CD4-positive, alpha-beta T cell (primary cell): ENCODE measurements at places on chromosomes 3 and 15. TPM values are rescaled to one million over a fixed set of nuclear protein-coding genes. Genes with fewer than 3 reads are reported as not detected.
A peak's percentile ranks its signal among the peaks of the same experiment; 100 is the strongest.

DNA sequence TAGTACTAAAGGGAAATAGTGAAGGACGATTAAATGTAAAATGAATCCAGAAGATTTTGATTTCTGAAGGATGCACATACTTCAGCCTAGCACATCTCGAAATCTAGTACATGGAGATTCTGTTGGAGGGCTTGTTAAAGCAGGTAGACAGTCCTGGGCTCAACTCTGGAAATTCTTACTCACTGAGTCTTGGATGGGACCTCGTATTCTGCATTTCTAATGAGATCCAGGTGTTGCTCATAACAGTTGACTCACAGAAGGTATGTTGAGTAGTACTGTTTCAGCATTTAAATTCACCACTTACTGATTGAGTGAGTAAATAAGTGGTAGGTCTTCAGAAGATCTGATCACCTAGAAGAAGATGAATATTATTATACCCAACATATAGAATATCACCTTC, 623.4 kb upstream of the SGO1 start:
- DNase-seq: no peak
- no peak overlapping the region for H3K4me3 ChIP-seq
- no peaks in the 10 kb centered on the region for H3K27me3 ChIP-seq
- H3K27ac ChIP-seq: no peak overlapping the region

DNA sequence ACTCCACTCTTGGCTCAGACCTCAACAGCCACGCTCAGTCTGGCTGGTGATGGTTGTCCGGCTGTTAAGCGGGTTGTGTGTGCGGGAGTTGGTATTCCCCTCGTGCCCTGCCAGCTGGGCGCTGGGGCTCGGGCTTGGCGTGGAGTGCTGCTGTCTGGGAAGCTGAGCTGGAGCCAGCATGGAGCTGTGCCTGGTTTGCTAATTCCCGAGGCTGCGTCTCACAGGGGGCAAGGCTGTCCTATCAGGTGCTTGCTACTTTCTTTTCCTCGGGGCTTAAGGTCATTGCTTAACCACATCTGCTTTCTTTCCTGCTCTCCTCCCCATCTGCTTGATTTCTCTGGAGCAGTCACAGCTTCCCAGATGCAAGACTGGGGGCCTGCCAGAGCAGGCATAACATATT, 29.9 kb downstream of the PDIA5 start:
- no peak for DNase-seq
- peaks cover 20% of the 10 kb centered on the region for H3K36me3 ChIP-seq
- no peak overlapping the region for H3K27ac ChIP-seq
- H3K4me1 ChIP-seq: no peaks in the 10 kb centered on the region
- H3K4me3 ChIP-seq: no peak overlapping the region

DNA sequence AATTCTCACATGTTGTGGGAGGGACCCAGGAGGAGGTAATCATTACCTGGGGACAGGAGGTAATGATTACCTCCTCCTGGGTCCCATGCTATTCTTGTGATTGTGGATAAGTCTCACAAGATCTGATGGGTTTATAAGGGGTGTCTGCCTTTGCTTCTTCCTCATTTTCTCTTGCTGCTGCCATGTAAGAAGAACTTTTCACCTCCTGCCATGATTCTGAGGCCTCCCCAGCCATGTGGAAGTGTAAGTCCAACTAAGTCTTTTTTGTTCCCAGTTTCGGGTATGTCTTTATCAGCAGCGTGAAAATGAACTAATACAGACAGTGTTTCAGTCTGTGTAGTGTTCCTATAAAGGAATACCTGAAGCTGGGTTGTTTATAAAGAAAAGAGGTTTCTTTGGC, 13.1 kb upstream of the KCTD6 start:
- peaks cover 4% of the 10 kb centered on the region for H3K4me1 ChIP-seq
- H3K27me3 ChIP-seq: no peaks in the 10 kb centered on the region
- no peaks in the 10 kb centered on the region for H3K36me3 ChIP-seq
- H3K4me3 ChIP-seq: no peak overlapping the region

DNA sequence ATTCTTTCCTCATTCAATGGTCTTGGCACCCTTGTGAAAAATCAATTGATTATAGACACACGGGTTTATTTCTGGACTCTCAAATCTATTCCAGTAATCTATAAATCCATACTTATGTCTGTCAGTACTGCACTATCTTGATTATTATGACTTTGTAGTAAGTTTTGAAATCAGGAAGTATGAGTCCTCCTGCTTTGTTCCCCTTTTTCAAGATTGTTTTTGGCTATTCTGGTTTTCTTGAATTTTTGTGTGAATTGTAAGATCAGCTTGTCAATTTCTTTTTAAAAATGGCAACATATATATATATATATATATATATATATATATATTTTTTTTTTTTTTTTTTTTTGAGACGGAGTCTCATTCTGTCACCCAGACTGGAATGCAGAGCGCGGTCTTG, 32.3 kb upstream of the CFAP20DC start:
- no peaks in the 10 kb centered on the region for H3K36me3 ChIP-seq
- no peaks in the 10 kb centered on the region for H3K4me1 ChIP-seq
- H3K4me3 ChIP-seq: no peak overlapping the region
- DNase-seq: no peak

Gene MKRN3
- 3.1 TPM for total RNA-seq

GRCh38 chr15:59372352-59373211, at the start of gene MYO1E:
Gene MYO1E (minus strand): TSS chr15:59372871. CDS start chr15:59372500, 371 bp downstream.
- peaks cover 18% of the 10 kb centered on the region for H3K4me1 ChIP-seq
- peak within 1 kb of the TSS; percentile 57 for H3K4me3 ChIP-seq
- H3K27me3 ChIP-seq: peaks cover 25% of the 10 kb centered on the region

GRCh38 chr15:87919064-87919463, 337.5 kb downstream of the NTRK3 start:
- H3K27me3 ChIP-seq: no peaks in the 10 kb centered on the region
- no peak for DNase-seq
- H3K4me3 ChIP-seq: no peak overlapping the region
- H3K4me1 ChIP-seq: no peaks in the 10 kb centered on the region

Gene IL5RA
- 0.99 TPM for total RNA-seq

GRCh38 chr3:49030321-49030720, 1.1 kb upstream of the IMPDH2 start:
- H3K36me3 ChIP-seq: peaks cover 69% of the 10 kb centered on the region
- DNase-seq: no peak
- H3K27me3 ChIP-seq: no peaks in the 10 kb centered on the region
- H3K27ac ChIP-seq: peak overlapping the region; percentile 94
- H3K4me1 ChIP-seq: peaks cover 27% of the 10 kb centered on the region

DNA sequence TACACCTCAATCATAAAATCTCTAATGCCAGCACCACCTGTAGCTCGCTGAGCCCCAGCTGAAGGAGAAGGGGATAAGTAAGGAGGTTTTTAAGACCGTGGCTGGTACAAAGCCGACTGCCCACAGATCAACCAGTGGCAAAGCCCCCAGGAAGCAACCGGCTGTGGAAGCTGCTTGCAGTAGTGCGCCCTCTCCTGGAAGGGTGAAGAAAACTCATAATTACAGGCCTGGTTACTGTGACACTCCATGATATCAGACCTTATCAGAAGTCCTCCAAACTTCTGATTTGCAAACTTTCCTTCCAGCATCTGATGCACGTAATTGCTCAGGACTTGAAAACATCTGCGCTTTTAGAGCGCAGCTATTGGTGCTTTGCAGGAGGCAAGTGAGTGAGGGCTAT, 63.1 kb upstream of the MCTP2 start:
- no peaks in the 10 kb centered on the region for H3K4me1 ChIP-seq
- no peak for DNase-seq
- H3K36me3 ChIP-seq: no peaks in the 10 kb centered on the region
- no peak overlapping the region for H3K27ac ChIP-seq

GRCh38 chr3:184864000-184864399, 52.0 kb downstream of the VPS8 start:
- no peaks in the 10 kb centered on the region for H3K27me3 ChIP-seq
- no peak overlapping the region for H3K4me3 ChIP-seq
- no peak overlapping the region for H3K27ac ChIP-seq
- peaks cover 69% of the 10 kb centered on the region for H3K36me3 ChIP-seq
- DNase-seq: no peak
- no peaks in the 10 kb centered on the region for H3K4me1 ChIP-seq

GRCh38 chr3:36846406-36846805, 82.1 kb upstream of the DCLK3 start:
- no peak overlapping the region for H3K4me3 ChIP-seq
- H3K4me1 ChIP-seq: peaks cover 17% of the 10 kb centered on the region
- peaks cover 79% of the 10 kb centered on the region for H3K36me3 ChIP-seq
- no peaks in the 10 kb centered on the region for H3K27me3 ChIP-seq
- H3K27ac ChIP-seq: no peak overlapping the region
- DNase-seq: no peak

DNA sequence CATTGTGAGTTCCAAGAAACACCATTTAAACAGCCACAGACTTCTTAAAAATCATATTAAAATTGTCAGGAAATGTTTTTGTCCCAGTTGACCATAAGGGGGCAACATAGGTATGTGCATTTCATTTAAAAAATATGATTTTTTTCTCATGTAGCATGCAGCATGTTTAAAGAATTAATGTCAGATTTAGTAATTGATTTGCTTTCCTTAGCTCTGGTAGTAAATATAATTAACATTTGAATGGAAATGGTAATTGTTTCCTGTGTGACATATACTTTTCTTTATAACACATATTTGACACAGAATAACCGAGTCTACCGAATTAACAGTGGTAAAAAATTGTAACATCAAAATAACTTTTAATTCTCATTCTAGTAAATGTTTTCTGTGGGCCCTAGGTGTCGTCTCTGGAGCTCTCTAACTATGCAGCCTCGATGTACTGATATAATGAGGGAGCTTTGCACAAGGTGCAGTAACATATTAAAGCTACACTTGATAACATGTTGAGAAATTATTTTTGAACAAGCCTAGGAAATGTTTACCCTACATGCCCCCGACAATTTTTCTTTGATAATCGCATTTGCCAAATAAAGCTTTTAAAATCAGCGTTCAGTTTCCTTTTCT, 34.9 kb downstream of the NXPE3 start:
- H3K4me3 ChIP-seq: no peak overlapping the region
- peaks cover 20% of the 10 kb centered on the region for H3K4me1 ChIP-seq
- peaks cover 11% of the 10 kb centered on the region for H3K36me3 ChIP-seq
- no peaks in the 10 kb centered on the region for H3K27me3 ChIP-seq

DNA sequence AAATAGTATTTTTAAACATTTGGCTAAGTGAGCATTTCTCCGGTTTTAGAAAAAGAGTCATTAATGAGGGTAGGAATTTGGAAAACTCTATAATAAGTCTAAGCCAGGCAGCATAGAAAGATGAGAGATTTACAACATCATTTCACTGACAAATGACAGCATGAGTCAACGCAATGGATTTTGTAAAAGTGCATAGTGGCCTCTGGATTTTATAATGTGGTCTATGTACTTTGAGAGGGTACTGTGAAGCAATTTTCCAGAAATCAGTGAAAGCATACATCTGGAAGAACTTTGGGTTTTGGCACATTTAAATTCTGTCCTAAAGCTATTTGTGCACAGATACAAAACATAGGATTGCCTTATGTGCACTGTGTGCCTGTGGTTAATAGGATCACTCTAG, 130.8 kb upstream of the CCNL1 start:
- H3K36me3 ChIP-seq: no peaks in the 10 kb centered on the region
- H3K4me1 ChIP-seq: no peaks in the 10 kb centered on the region
- no peak for DNase-seq

- DNase-seq: no peak
- H3K27me3 ChIP-seq: peaks cover 42% of the 10 kb centered on the region
- peaks cover 4% of the 10 kb centered on the region for H3K4me1 ChIP-seq
These were observed 3.1 kb downstream of the HRH1 start for GRCh38 chr3:11157421-11157820.

Gene CYP1A1
- total RNA-seq: not detected

GRCh38 chr3:154536751-154537150, 106.8 kb upstream of the GPR149 start:
- no peak for DNase-seq
- no peak overlapping the region for H3K27ac ChIP-seq
- H3K27me3 ChIP-seq: no peaks in the 10 kb centered on the region
- no peaks in the 10 kb centered on the region for H3K4me1 ChIP-seq
